ENCODE measurements at places on chromosomes 2 and 18.
A peak's percentile ranks its signal among the peaks of the same experiment; 100 is the strongest.

DNA sequence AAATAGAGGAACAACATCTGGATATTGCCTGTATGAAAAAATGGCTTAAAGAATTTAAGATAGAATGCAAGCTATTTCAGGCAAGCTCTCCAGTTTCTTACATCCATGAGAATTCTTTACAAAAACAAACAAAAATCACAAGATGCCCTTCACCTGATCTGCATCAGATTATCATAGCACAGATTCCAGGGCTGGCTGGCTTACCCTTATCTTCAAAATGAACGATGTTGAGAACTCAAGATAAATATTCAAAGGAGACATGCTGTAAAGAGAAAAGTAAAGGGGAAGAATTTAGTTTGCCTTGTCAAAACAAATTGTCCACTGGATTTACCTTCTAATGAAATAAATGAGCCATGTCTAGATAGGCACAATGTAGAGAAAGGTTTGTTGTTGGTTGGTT, 18.7 kb upstream of the SLC40A1 start:
- DNase-seq, result peak; percentile 85

- DNase-seq, result peak; percentile 34
Measured at GRCh38 chr2:45607701-45608100, 3.4 kb downstream of the SRBD1 start.

DNA sequence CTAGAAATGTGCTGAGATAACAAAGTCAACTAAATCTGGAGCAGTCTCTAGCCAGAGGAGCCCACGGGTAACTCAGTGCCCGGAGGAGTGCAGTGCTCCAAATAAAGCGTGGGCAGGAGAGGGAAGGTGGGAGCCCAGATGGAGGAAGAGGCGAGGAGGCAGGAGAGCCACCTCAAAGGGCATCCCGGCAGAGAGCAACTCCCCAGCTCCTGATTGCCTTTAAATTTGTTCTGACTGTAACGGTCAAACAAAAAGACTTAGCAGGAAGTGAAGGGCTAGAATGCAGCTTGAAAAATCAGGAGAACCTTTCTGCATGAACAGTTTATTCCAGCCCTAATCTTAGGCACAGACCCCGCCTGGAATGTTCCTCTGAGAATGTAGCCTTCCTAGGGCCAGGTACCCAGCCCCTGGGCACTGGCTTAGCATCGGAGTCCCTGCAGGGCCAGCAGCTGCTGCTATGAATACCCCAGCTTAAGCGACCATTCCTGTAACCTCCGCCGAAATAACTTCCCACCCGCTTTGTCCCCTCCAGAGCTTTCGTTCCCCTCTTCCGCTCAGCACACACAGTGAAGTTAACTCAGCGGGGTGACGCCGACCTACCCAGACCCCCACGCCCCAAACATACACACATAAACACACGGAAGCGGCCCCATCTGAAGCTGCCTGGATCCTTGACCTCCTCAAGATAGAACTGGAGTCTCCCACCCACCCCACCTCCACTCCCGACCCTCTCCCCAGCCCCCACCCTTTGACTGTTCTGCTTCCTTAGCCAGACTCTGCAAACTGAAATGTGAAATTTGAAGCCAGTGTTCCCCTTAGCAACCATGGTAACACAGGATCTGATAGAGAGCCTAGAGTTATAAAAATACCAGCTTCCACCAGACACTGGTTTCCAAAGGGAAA, 123.2 kb downstream of the SMAD7 start:
- peak; percentile 83 for DNase-seq

DNA sequence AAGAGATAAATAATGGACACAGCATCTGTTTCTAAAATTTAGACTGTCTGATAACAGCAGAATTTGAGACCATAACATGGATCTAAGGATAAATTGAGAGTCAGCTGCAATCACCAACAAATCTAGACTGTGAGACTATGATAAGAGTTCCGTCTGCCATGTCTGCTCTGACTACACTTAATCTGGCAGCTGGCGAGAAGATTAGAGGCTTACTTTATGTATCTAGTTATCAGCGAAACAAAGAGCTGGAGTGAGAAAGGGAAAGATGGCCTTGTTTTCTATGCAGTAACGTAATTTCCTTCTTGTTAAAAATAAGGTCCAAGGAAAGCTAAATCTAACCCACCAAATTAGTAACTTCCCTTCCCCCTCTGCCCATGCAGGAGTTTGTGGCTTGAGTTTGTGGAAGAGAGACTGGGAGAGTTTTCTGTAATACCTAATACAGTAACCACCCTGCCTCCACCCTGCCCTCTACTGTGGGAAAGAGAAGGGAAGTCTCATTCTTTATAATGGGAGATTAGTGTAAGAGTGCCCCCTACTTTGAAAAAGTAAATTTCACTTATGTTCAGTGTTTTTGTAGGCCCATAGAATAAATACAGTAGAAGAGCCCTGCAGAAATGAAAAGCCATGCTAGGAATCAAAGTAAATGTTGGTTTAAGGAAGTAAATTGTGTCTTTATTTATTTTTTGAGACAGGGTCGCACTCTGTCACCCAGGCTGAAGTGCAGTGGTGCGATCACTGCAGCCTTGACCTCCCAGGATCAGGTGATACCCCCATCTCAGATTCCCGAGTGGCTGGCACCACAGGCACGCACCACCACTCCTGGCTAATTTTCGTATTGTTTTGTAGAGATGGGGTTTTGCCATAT, 27.5 kb downstream of the EML4 start:
- DNase-seq, result peak; percentile 87

GRCh38 chr2:37005118-37005868, 39.0 kb upstream of the STRN start:
- DNase-seq, result peak; percentile 54

- DNase-seq, result no peak
Measured at GRCh38 chr2:211204456-211204855, 648.1 kb downstream of the CPS1 start.

GRCh38 chr2:180495606-180496005, 484.8 kb upstream of the UBE2E3 start:
- DNase-seq, result no peak

DNA sequence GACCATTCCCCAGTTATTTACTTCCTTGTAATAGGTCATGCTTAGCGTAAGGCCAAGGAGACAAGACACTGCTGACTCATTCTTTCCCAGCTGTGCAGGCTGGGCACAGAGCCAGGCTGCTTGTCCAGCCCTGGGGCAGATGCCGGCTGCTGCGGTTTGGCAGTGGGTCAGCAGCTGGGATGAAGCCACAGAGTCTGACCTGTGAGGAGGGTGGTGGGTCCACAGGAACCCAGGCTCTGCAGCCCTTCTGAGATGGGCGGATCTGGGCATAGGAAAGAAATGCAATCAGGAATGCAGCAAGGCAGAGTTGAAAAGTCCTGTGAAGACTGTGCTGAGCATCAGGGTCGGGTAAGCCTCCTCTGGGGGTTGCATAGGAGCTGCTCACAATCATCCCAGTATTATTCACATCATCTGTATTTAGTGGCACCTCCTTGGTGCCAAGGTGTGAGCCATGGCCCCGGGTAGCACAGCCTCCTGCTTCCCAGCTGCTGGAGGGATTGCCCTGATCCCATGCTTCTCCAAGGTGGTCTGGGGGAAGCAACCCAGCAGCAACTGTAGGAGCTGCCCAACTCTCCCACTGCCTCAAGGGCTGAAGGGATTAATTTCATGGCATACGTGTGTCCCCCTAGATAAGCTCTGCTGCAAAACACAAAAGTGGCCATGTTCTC, 139.0 kb downstream of the DDX1 start:
- DNase-seq, result peak; percentile 97

GRCh38 chr18:57301573-57302559, 50.5 kb upstream of the ST8SIA3 start:
- no peak for DNase-seq

DNA sequence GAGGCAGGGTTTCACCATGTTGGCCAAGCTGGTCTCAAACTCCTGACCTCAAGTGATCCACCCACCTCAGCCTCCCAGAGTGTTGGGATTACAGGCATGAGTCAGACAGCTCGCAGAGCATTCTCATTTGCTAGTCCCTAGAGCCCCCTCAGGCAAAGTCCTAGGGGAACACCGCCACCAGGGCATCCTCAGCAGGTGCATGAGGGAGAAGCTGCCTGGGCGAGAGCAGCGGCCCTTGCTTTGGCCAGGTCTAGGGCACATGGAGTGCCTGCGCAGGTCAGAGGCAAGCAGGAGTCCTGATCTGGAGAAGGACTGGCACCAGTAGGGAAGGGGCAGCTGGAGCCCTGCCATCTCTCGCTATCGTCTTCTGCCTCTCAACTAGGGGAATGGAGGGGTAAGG, 32.4 kb downstream of the NGEF start:
- DNase-seq, result no peak

- DNase-seq, result no peak
Measured at GRCh38 chr2:165655661-165656060, 138.4 kb downstream of the GALNT3 start.

DNA sequence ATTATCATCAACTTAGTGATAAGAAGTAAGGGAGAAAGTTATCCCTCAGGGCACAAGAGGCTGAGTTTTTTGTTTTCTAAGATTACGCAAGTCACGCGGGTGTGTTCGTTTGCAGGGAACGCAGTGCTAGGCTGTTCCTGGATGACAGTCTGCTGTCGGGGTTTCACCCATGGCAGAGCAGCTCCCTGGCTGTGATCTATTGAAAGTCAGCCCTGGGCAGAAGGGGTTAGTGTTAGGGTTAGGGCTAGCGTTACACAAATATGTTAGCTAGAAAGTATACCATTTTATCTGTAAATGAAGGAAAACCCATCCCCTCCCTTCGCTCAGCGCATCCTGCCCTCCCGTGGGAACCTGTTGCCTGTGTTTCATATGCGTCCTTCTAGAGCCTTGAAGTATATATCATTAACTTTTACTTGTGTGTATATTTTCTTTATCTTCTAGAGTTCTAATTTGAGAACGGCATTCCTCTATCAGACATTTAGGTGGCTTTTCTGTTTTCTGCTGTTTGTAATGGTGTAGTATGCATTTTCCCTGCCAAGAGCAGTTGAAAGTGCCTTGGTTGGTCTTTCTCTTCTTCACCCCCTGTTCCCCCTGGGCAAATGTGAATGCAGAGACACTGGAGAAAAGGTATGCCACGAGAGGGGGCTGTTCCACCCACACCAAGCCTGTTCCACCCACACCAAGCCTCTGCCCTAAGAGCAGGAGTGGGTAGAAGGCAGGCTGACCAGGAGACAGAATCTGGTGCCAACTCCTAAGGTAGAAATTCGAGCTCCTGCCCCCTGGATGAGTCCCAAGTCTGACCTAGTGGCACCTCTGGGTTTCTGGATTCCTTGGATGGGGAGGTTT, 47.0 kb downstream of the ARMC9 start:
- DNase-seq, result peak; percentile 50
